ENCODE measurements at places on chromosomes 1 and 21.
A peak's percentile ranks its signal among the peaks of the same experiment; 100 is the strongest.

GRCh38 chr1:161502181-161502580 lies 3.1 kb upstream of the FCGR2A start:
- DNase-seq = no peak

- DNase-seq = no peak
Measured at GRCh38 chr1:4664606-4665005, 10.2 kb downstream of the AJAP1 start.

GRCh38 chr1:34361781-34362357 lies 185.2 kb downstream of the C1orf94 start:
- no peak for DNase-seq

- DNase-seq = no peak
Measured at GRCh38 chr1:175067362-175068106, at the start of gene TNN. Gene TNN (plus strand): TSS chr1:175067833. CDS start chr1:175077419, 9,586 bp downstream.

- DNase-seq = peak; percentile 3
Measured at GRCh38 chr1:176501599-176501998, 38.6 kb downstream of the PAPPA2 start.

DNA sequence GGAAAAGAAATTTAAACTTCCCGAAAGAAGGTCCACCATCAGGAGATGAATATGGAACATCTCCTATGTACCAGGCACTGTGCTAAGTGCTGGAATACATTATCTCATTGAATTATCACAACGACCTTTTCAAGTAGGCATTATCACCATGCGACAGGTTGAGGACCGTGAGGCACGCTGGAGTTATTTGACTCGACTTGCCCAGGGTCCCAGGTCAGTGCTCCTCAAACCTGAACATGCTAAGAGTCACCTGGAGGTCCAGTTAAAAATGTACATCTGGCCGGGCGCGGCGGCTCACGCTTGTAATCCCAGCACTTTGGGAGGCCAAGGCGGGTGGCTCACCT lies 15.9 kb upstream of the AGTRAP start:
- no peak for DNase-seq

- DNase-seq = no peak
Measured at GRCh38 chr1:103267266-103267665, 158.9 kb upstream of the COL11A1 start.

DNA sequence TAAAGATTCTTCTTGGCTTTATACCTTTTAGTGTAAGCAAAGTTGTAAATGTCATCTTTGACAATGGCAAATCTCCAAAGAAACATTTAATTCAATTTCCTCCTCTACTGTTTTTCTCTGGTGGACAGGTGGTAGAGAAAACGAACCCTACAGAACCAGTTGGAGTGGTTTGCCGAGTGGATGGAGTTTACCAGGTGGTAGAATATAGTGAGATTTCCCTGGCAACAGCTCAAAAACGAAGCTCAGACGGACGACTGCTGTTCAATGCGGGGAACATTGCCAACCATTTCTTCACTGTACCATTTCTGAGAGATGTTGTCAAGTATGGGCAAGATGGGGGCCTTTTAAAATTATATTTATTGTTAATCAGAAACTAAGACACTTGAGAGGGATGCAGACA lies 25.8 kb downstream of the UAP1 start:
- no peak for DNase-seq

- no peak for DNase-seq
Measured at GRCh38 chr1:978835-979743, 2.8 kb downstream of the PERM1 start.

- peak; percentile 62 for DNase-seq
Measured at GRCh38 chr1:77900687-77901293, 12.4 kb downstream of the NEXN start.

Data from mesenchymal stem cell (in vitro differentiated cells and primary cell).